Activated CD4-positive, alpha-beta T cell treated with anti-CD3 and anti-CD28 coated beads for 36 hours (primary cell): ENCODE measurements at places on chromosomes 6 and 20.

DNA sequence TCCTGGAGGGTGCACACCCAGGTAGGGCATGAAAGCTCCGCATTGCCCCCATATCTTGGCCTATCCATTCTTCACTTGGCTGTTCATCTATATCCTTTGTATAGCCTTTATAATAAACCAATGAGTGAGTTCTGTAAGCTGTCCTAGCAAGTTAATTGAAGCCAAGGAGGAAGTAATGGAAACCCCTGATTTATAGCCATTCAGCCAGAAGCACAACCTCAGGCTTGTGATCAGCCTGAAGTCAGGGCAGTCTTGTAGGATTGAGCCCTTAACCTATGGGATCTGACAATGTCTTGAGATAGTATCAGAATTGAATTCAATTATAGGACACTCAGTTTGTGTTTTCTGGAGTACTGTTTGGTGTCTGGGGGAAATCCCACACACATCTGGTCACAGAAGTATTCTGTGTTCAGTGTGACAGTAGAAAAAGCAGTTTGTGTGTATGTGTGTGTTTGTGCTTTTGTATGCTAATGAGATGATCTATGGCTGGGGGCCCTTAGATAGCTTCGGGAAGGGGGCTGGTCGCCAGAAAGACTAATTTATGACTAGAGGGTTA lies 5.7 kb downstream of the NT5E start:
- peaks cover 30% of the 10 kb centered on the region for H3K27me3 ChIP-seq
- H3K27ac ChIP-seq = no peak overlapping the region
- DNase-seq = no peak
- H3K4me3 ChIP-seq = no peak overlapping the region
- peaks cover 2% of the 10 kb centered on the region for H3K36me3 ChIP-seq
- H3K4me1 ChIP-seq = peaks cover 70% of the 10 kb centered on the region

DNA sequence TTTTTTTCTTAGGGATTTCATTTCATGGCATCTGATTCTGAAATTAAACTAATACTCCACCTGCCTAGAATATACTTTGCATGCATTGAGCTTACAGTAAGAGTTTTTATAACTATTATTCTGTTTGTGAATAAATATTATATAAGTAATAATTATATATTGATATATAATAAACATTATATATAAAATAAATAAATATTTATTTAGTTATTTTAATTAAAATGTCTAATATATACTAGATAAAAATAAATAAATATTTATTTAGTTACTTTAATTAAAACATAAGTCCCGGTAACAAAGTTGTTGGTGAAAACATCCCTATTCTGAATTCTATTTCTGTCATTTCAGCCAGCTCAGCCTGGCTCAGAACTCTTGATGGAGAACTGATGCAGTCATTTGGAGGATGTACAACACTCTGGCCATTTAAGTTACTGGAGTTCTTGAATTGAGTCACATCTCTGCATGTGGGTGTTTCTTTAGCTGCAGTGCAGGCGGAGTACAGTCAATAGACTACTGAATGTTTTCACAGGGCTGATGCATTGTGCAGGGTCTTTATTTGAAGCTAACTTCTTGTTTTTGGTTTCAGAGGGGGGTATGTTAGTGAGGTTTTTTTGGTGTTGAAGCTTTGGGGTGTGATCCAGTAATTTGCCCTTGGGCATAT lies 508.9 kb upstream of the ADGRB3 start:
- no peak overlapping the region for H3K4me3 ChIP-seq
- H3K36me3 ChIP-seq = no peaks in the 10 kb centered on the region
- no peaks in the 10 kb centered on the region for H3K4me1 ChIP-seq
- DNase-seq = no peak
- H3K27ac ChIP-seq = no peak overlapping the region

GRCh38 chr6:113655761-113656160 lies 201.4 kb upstream of the MARCKS start:
- H3K27ac ChIP-seq = no peak overlapping the region
- no peaks in the 10 kb centered on the region for H3K4me1 ChIP-seq
- no peaks in the 10 kb centered on the region for H3K36me3 ChIP-seq
- no peak overlapping the region for H3K4me3 ChIP-seq
- DNase-seq = no peak

- no peak for DNase-seq
- no peaks in the 10 kb centered on the region for H3K4me1 ChIP-seq
- H3K27ac ChIP-seq = no peak within 1 kb of the TSS
Measured at GRCh38 chr6:116060572-116061283, at the start of gene FRK. Gene FRK, minus strand, starts transcription at chr6:116060891. Its CDS starts 580 bp downstream, at chr6:116060311.

DNA sequence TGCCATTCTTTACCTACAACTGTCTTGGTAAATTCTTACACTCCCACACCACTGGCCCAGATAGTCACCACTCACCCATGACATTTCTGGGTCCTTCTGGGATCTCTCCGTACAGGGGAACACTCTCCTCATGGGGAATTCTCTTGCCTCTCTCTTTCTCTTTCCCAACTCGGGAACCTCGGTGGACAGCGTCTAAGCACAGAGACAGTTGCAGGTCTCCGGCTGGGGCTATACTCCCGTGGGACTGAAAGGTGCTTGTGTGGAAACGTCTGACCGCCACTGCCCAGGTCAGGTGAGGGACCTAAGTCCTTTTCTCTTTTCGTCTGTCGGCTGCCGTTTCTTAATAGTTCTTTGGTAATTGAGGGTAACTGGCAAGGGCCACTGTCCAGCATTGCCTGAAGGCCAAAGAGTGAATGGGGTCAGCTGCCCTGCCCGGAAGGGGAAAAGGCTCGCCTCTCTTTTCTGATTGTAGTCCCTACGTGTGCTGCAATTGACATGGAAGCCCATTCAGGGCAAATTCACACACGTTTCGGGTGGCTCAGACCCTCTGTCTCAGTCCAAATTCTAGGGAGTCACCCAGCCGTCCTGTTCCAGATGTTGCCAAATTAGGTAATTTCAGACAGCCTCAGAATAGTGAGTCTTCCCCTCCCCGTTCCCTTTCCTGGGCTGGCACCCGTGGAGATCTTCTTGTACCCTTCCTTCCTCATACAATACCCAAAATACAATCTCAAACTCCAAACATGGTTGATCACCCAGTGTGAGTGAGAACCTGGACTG lies 31.2 kb upstream of the RIPK1 start:
- DNase-seq = no peak
- H3K27ac ChIP-seq = no peak overlapping the region
- no peaks in the 10 kb centered on the region for H3K27me3 ChIP-seq
- H3K4me1 ChIP-seq = peaks cover 2% of the 10 kb centered on the region

DNA sequence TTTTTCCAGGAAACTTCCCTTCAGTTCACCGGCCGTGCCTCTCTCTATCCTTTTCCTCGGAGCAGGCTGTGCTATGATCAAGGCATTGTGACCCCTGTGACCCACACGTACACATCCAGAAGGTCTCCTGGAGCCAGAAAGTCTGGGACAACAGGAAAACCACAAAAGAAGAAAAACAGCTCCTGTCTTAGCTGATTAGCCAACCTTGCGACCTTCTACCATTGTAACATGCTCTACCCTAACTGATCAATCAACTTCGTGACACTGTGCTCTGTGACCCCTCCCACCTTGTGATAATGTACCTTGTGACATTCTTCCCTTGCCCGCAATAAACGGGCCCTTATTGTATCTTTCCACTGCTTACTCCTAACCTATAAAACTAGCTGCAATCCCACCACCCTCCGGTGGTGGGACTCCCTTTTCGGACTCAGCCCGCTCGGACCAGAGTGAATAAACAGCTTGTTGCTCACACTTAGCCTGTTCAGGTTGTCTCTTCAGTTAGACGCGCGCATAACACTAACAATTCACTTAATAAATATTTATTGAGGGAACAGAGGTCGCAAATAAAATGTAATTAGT lies 24.2 kb downstream of the ZNF311 start:
- peaks cover 48% of the 10 kb centered on the region for H3K4me1 ChIP-seq
- H3K27me3 ChIP-seq = peaks cover 43% of the 10 kb centered on the region
- peaks cover 8% of the 10 kb centered on the region for H3K36me3 ChIP-seq
- H3K27ac ChIP-seq = peak overlapping the region; percentile 86

- peaks cover 1% of the 10 kb centered on the region for H3K27me3 ChIP-seq
- H3K4me3 ChIP-seq = no peak overlapping the region
- peaks cover 20% of the 10 kb centered on the region for H3K36me3 ChIP-seq
- peak overlapping the region; percentile 47 for H3K27ac ChIP-seq
Measured at GRCh38 chr20:53142225-53143127, 170.3 kb downstream of the TSHZ2 start.

- peak; percentile 40 for DNase-seq
- no peaks in the 10 kb centered on the region for H3K27me3 ChIP-seq
- H3K4me3 ChIP-seq = no peak overlapping the region
- peaks cover 33% of the 10 kb centered on the region for H3K4me1 ChIP-seq
- peak overlapping the region; percentile 72 for H3K27ac ChIP-seq
Measured at GRCh38 chr6:37289931-37290330, 32.0 kb upstream of the TMEM217 start.

DNA sequence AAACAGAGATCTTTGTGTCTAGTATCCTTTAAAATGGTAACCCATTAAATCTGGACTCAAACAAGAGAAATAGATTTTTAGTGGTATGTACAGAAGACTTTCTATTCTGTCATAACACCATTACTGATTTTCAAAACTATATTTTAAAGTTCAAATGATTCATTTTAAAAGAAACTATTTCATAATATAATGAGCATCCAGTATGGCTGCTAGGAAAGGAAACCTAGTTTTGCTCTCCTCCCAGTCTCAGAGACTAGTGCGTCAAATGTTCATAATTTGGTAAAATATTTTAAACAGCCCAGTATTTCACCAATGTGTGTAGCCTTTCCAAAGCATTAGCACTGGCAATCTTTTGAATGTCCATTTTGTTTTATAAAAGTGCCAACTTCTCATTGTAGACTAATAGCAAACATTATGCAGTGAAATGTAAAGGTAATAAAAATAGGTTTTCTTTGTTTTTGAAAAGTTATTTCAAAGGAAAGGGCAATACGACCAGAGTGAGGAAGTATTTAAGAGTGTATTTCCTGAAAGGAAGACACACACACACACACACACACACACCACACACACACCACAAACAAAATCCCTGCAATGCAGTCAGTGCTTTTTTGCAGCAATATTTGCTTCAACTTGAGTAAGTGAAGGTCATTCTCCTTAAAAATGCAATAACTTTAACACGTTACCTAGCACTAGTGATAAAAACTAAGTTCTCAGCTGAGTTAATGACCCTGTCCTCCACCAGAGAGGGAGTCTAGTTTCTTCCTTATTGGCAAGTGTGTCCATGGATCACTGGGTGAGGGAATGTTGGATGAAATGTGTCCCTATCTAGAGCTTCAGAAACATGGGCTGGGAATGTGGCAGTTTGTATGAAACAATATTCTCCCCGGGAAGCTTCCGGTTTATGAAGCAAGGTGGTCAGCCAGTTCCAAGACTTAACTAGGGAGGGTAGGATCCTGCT lies 4.6 kb downstream of the PPP1R3G start:
- H3K36me3 ChIP-seq = no peaks in the 10 kb centered on the region
- peaks cover 40% of the 10 kb centered on the region for H3K27me3 ChIP-seq
- no peak for DNase-seq

GRCh38 chr6:32868257-32868788 lies 14.3 kb downstream of the PSMB9 start:
- peaks cover 8% of the 10 kb centered on the region for H3K27me3 ChIP-seq
- peaks cover 6% of the 10 kb centered on the region for H3K36me3 ChIP-seq
- H3K4me3 ChIP-seq = no peak overlapping the region
- peak; percentile 92 for DNase-seq

DNA sequence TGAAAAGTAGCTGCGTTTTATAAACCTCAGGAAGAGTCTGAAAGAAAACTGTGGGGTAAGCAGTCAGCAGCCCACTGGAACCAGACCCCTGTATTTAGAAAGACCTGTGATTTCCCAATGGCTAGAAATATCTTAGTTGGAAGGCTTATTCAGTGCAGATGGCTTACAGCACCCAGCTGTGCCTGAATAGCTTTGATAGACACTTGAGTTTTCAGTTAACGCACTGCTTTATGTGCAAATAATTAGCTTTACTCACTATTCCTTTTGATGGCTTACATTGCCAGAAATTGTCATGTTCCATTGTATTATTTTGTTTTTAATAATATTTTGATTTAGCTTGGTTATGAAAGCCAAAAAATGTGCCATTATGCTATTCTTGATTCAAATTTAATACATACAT lies 465.3 kb upstream of the SYNCRIP start:
- no peaks in the 10 kb centered on the region for H3K4me1 ChIP-seq
- DNase-seq = no peak
- H3K27me3 ChIP-seq = no peaks in the 10 kb centered on the region

DNA sequence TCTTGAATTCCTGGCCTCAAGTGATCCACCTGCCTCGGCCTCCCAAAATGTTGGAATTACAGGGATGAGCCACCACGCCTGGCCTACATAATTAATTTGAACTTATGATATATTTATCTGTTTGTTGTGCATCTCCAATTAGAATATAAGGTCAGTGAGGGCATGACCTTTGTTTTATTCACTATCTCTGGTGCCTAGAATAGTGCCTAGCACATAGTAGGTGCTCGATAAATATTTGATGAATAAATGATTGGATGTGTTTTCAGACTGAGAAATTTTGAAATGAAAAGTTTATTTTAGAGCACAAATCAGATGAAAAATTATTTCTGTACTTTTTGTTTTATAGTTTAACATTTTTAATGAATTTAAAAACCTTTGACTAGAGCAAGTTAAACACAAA lies 19.4 kb upstream of the VEGFA start:
- DNase-seq = no peak
- peaks cover 10% of the 10 kb centered on the region for H3K27me3 ChIP-seq
- H3K4me3 ChIP-seq = no peak overlapping the region
- H3K36me3 ChIP-seq = no peaks in the 10 kb centered on the region
- no peaks in the 10 kb centered on the region for H3K4me1 ChIP-seq
- H3K27ac ChIP-seq = no peak overlapping the region

GRCh38 chr6:12312736-12313135 lies 22.6 kb downstream of the EDN1 start:
- DNase-seq = no peak
- peaks cover 3% of the 10 kb centered on the region for H3K27me3 ChIP-seq
- H3K4me3 ChIP-seq = no peak overlapping the region
- H3K4me1 ChIP-seq = no peaks in the 10 kb centered on the region
- no peaks in the 10 kb centered on the region for H3K36me3 ChIP-seq
- no peak overlapping the region for H3K27ac ChIP-seq

- peaks cover 13% of the 10 kb centered on the region for H3K36me3 ChIP-seq
- no peak for DNase-seq
- H3K4me3 ChIP-seq = no peak overlapping the region
- no peaks in the 10 kb centered on the region for H3K4me1 ChIP-seq
- no peak overlapping the region for H3K27ac ChIP-seq
Measured at GRCh38 chr6:43789447-43789846, 19.4 kb downstream of the VEGFA start.

GRCh38 chr6:18990059-18990978 lies 603.2 kb downstream of the RNF144B start:
- no peak overlapping the region for H3K4me3 ChIP-seq
- H3K4me1 ChIP-seq = no peaks in the 10 kb centered on the region
- H3K27me3 ChIP-seq = peaks cover 2% of the 10 kb centered on the region
- no peaks in the 10 kb centered on the region for H3K36me3 ChIP-seq
- no peak overlapping the region for H3K27ac ChIP-seq

DNA sequence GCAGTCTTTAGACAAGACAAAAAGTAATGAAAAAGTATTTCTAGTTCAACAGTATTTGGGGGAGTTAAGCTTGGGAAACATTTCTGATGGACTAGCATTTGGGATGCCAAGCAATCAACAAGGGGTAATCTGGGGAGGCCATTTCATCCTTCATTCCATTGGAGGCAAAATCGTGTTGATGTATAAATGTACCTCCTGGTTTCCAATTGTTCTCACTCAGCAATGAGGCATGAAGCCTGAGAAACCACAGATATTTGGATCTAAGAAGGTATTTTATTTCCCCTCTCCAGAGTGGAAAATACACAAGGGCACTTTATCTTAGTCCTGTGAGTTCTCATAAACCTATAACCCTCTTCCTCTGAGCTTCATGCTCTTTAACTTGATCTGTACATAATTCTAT lies 68.2 kb downstream of the TBX18 start:
- H3K36me3 ChIP-seq = no peaks in the 10 kb centered on the region
- no peaks in the 10 kb centered on the region for H3K27me3 ChIP-seq
